Pulmonary artery endothelial cell (primary cell): ENCODE measurements at places on chromosomes 4 and X. TPM values are rescaled to one million over a fixed set of nuclear protein-coding genes. Genes with fewer than 3 reads are reported as not detected.

VCX2 gene
- not detected in 2 replicates for total RNA-seq

USP17L20 gene
- total RNA-seq = not detected in 2 replicates

DNA sequence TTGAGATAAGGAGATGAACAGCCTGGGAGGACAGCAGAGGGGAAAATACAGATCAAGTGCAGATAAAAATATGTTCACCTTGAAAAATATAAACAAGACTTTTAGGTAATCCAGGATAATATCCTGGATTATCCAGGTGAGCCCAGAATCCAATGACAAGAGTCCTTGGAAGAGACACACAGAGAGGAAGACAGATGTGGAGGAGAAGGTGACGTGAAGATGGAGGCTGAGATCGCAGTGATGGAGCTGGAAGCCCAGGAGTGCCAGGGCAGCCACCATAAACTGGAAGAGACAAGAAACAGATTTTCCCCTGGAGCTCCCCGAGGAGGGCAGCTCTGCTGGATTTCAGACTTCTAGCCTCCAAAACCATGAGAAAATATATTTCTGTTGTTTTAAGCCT is 230.7 kb downstream of the UNC5C start:
- DNase-seq = no peak

- no peak for DNase-seq
These were observed 6.4 kb upstream of the FRMPD3 start for GRCh38 chrX:107442914-107443527.

GRCh38 chrX:20159797-20160385 is 18.3 kb upstream of the EIF1AX start:
- DNase-seq = no peak

DNA sequence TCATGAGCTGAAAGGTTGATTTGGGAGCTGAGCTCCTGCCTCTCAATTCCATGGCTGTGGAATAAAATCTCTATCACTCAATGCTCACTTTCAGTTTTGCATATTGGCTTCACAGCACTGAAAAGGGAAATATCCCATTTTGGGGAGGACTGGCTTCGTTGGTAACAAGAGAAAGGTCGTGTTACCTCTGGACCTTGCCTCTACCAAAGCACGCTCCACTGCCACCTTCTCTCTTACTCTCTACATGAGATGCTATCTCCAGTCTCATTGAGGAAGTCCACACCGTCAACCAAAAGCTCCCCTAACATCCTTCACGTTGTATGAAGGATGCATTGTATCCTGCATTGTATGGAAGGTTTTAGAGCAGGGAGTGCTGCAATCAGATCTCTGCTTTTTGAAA is 195.0 kb upstream of the LDB2 start:
- DNase-seq = no peak

GRCh38 chr4:40916218-40916555 is 166.4 kb downstream of the NSUN7 start:
- DNase-seq = no peak
